ENCODE measurements at places on chromosomes 1 and 21.

DNA sequence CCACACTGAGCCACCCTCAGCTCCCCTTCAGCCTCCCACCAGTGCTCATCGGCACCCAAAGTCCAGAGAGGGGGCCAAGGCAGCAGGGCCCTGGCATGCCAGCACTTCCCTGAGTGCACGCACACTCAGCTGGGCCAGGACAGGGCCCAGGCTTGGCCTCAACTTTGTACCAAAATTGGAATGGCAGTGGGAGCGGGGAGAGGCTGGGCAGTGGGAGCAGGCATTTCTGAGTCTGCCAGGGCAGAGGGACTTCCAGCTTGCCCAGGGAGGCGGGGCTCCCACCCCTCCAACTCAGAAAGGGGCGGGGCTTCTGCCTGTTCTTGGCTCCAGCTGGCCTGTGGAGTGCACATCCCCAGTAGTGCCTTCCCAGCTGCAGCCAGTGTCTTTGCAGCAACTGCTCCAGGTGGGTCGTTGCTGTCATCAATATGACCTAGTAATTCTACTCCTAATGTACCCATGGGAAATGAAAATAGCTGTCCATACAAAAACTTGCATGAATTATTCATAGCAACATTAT, 10.3 kb upstream of the SNX7 start:
- DNase-seq, result no peak

GRCh38 chr1:174218983-174219382, 59.7 kb downstream of the RABGAP1L start:
- DNase-seq, result no peak

GRCh38 chr1:234961456-234962339, 166.9 kb downstream of the TOMM20 start:
- no peak for DNase-seq

- DNase-seq, result no peak
These were observed 6.2 kb downstream of the NECTIN4 start for GRCh38 chr1:161082996-161083747.

DNA sequence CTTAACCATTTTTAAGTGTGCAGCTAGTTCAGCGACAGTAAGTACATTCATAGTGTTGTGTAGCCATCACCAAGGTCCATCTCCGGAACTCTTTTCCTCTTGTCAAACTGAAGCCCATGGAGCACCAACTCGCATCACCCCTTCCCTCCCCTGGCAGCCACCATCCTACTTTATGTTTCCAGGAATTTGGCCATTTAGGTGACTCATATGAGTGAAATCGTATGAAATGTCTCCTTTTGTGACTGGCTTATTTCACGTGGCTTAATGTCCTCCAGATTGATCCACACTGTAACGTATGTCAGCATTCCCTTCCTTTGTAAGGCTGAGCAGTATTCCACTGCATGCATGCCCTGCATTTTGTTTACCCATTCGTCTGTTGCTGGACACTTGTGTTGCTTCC, 2.5 kb downstream of the COL6A2 start:
- DNase-seq, result no peak

- DNase-seq, result no peak
These were observed 487.1 kb downstream of the KCNT2 start for GRCh38 chr1:196121181-196121580.

GRCh38 chr1:172449585-172450523, 6.0 kb upstream of the PIGC start:
- peak; percentile 14 for DNase-seq

GRCh38 chr1:6347641-6348487, 45.7 kb downstream of the ACOT7 start:
- peak; percentile 5 for DNase-seq

GRCh38 chr1:24157918-24158481, 15.1 kb upstream of the IL22RA1 start:
- DNase-seq, result no peak

DNA sequence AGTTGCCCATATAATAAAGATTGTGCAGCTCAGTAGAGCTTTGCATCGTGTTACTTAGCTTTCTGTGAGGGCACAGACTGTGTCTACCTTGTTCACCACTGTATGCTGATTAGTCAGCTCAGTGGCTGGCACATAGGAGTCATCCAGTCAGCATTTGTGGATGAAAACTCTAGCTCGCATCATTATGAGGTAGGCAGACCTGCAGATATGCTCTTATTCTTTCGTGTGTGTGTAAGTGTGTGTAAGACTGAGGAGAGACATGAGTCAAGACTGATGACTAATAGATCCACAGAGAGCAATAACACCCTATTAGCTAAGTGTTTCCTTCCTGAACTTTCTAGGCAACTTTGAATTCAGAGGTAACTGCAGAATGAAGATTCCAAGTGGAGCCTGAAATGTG, 17.1 kb downstream of the TTF2 start:
- DNase-seq, result no peak

- DNase-seq, result no peak
These were observed 476.5 kb downstream of the BRINP3 start for GRCh38 chr1:190001187-190001586.

DNA sequence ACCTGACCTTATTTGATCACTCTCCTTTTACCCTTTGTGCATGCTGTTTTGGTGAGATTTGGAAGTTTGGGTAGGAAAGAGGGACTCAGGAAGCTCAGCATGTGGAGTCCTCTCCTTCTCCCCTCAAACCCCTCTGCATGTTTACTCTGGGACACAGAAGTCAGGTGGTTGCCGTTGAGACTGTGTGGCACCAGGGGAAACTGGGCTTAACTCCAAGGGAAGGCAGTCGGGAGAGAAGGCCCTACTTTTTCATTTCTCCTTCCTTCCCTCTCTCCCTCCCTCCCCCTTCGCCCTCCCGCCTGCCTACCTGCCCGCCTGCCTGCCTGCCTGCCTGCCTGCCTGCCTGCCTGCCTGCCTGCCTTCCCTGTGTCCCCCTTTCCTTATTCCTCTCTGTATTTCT, 34.8 kb upstream of the TTC22 start:
- DNase-seq, result no peak

- DNase-seq, result no peak
These were observed 26.8 kb upstream of the ZNF697 start for GRCh38 chr1:119674835-119675289.

DNA sequence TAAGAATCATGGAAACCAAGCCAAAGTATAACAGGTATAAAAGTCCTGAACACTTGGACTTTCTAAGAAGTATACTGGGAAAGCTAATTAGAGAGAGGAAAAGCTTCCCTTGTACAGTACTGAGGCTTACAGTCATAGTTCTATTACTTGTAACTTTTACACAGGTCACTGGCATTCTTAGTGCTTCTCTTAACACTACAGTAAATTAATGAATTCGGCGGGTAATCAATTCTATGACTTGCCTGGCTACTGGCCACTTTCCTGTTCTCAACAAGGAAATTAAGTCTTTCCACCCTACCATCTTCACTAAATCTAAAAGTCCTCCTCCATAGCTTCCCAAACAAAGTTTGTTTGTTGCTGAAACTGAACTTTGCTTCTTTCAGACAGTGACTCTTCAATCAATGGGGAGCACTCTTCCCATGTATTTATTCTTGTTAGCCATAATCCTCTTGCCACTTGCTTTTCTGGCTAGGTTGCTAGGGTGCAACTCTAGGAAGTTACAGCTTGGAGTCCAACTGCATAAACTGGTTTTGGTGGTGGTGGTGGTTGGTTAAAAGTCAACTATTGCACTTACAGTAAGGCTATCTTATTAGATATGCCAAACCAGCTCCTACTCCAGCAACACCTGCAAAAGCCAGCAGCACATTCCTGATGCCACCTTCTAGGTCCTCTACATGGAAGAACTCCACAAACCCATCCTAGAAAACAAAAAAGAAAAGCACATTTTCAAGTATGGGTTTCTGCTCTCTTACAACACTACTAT, 2.4 kb downstream of the MCL1 start:
- no peak for DNase-seq

- no peak for DNase-seq
These were observed 303.6 kb downstream of the PRDM2 start for GRCh38 chr1:14003552-14003951.

DNA sequence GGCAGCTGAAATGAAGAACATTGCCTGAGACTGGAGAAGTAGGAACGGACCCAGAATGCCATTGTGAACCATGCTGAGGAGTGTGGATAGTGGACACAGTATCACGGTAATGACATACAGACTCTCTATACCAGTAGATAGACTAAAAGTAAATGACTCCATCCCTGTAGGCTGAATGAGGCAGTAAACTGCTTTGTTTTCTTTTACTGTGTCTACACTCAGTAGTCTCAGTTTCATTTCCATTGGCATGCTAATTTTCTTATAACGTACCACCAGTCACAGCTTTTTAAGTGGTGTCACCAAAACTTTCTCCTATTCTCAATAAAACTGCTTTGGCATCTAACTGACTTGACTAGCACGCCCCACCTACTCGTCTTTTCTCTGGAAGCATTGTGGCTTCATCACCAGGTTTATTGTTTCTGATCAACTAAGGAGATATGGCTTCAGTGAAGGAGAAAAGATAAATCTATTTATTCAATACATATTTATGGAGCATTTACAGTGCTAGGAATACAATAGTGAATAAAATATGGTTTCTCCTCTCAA, 8.4 kb upstream of the ZNF697 start:
- DNase-seq, result no peak

DNA sequence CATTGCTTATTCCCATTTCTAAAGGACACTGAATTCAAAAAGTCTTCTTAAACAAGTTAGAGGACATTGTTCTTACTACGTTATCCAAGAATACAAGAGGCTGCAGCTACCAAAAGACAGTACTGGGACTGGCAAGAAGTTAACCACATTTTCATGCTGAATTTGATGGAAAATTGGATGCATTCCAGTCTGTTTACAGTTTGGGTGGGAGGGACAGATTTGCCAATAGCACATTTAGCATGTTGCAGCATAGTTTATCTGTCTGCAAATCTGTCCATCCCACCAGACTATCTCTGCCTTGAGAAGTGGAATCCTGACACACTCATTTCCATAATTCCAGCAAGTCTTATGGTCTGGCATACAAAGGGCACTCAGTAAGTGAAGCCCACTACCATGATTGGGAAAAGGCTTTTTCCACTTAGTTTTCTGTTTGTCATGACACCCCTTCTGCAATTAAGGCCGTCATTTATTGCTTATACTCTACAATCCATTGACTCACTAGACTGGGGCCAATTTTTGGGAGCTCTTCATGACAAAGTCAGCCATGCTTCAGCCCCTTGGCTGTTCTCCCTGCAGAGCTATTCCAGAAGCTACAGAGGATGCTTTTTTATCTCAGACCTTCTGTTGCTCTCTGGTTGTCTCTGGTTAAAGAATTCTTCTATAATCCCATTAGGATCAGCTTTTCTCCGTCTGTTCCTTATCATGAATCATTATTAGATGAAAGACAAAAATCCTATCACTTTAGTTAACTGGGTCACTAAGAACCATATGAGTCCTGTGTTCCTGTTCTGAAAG, 355.8 kb upstream of the PTBP2 start:
- no peak for DNase-seq

GRCh38 chr1:244988521-244988920, 124.2 kb upstream of the HNRNPU start:
- no peak for DNase-seq

DNA sequence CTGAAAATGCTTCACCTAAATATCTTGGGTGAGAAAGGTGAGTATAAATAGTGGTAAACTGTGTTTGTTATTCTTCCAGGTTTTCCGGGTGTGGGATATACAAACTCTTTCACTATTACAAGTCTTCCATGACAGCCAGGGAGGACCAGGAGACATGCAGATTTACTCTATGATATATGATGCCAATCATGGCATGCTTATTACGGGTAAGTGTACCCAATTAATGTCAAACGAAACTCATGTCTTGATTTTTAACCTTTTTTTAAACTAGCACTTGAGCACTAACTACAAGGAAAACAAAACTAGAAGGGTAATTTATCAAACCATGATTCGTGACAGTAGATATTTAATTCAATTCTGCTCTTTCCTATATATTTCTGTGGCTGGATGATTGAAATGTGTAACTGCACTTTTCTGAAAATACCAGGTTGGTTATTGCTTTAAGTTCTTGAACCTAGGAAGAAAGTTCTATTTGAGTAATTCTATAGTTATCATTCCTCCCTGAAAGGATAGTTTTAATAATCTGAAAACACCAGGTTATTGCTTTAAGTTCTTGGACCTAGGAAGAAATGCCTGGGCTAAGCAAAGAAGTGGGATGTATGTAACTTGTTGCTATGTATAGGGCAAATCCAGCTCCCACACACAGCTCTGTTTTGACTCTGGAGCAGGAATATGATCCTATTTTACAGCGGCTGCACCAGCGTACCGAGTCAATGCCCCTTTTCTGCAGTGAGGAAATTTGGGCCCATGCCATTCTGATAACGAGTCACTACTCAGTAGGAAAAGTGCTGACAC, 86.4 kb downstream of the WDR64 start:
- no peak for DNase-seq

- no peak for DNase-seq
These were observed 115.6 kb downstream of the CCDC185 start for GRCh38 chr1:223508796-223509195.

DNA sequence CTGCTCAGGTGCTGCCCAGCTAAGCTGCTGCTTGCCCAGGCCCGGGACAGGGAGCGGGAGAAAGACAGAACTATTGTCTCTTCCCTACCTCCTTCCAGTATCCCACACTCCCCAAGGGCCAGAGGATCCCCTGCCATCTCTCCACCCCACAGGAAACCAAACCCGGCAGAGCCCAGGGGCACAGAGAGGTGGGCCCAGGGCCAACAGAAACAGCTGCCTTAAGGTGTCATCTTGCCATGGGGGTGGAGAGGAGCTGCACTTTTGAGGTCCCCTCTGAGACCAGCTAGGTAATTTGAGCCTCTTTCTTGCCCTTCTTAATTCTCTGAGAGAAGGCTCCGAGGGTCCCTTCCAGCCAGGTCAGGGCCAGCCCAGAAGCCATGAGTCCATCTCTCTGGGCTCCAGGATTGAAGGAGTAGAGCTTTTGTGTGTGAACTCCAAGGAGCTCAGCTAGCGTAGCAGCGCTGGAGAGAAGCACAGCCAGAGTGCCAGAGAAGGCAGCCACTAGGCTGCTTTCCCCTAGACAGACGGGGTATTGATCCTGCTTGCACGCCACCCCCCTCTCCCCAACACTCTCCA, 9.7 kb upstream of the GPR61 start:
- no peak for DNase-seq

DNA sequence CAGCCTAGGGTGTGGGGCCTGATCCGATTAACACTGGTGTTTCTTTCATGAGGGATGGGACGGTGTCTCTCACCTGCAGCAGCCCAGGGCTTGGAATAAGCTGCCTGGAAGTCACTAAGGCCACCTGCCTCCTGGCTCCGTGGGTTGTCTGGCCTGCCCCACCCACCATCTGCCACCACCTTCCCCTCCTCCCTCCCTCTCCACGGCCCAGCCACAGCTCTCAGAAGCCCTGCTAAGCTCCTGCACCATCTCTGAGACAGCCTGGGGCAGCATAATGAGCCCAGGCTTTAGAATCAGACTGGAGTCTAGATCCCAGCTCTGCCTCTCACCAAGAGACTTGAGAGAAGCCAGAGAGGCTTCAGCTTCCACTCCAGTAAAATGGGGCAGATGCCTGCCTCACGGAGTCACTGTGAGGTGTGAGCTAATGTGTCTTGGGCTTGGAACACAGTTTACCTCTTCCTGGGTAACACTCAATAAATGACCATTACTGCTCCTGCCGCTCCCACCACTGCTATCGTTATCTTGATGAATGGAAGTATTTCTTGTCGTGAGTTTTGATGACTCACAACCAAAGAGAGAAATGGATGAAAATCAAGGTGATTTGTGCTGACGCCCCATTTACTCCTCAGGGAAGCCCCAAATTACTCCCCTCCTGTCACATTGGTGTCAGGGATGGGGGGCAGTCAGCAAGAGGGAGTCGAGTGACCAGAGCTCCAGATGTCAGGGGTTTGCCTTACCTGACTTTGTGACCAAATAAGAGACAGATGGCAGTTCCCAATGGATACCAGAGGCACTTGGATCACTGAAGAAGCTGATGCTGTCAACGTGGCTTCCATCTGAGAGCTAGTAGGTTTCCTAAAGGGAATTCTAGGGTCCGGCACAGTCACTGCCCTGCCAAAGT, 23.5 kb upstream of the C1QA start:
- DNase-seq, result no peak
